ENCODE measurements at places on chromosomes 5 and 9.

- no peak for DNase-seq
Observed at GRCh38 chr5:115584501-115584900, 17.8 kb downstream of the TICAM2 start.

DNA sequence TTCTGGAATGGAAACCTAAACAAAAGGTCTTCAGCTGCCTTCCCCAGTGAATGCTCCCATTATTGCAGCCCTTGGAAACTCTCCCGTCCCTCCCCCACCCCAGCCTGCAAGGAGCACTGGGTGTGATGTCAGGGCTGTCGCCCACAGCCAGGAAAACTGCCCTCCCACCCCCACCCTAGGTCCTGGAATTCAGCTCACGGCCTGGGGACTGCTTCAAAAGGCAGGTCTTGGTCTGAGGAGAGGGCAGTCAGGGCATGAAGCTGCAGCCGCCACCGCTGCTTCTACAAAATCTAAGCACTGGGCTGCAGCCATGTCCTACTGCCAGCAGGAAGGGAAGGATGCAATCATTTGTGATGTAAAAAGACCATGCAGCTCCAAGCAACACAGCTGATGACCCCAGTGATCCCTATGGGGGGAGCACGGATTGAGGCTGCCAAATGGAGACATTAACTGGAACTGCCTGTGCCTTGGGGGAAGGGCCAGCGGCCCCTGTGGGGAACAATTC lies 11.4 kb downstream of the GRHPR start:
- no peak for DNase-seq

DNA sequence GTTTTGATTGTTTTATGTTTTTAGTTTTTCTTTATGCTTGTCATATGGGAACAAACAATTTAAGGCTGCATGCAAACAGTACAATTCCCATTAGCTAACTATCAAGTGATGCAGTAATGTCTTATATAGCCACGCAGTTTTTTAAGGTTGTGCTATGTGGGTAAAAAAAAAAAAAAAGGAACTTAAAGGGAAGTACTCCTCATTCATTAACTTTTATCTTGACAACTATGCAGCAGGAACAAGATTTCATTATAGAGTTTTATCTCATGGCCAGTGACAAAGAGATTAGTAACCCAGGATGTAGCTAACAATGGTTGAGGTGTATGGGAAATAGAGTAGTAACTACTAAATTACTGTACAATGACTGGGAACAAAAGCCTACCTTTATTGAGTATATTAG lies 1008.2 kb upstream of the CDH9 start:
- no peak for DNase-seq

DNA sequence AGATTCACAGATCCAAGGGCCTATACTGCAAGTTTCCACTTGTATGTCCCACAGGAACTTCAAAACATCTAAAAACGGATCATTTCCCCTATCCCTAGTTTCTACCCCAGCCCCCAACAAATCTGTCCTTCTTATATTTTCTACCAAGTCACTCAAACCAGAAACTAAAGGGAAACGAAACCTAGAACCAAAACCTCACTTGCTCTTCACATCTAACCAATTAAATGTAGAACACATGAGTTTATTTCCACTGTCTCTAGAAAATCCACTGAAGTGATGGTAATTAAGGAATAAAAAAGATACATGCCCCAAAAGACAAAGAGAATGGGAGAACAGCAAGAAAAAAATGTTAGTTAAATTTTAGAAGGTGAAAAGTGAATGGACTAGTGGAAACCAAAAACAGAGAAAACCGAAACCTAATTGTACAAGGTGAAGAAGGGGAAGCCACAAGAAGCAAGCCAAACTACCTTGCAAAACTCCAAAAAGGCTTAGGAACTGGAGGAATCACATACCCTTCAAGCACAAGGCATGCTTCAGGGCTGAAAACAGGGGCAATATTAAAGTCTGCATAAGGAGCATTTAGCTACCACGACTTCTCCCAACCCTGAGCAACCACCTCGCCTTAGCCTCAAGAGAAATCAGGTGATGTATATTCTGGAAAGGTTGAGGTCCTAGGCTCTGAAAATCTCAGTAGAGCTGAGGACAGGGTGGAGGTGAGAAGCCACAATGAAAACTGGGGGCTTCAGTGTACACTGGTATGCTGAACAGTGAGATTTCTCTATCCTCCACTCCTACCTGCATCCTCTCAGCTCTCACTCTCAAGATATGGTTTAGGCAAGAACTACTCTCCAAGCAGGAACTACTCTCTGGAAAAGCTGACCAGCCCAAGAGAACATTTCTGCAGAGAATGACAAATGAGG lies 11.1 kb downstream of the SMU1 start:
- no peak for DNase-seq

GRCh38 chr9:19138084-19138483 lies 10.8 kb upstream of the PLIN2 start:
- no peak for DNase-seq

DNA sequence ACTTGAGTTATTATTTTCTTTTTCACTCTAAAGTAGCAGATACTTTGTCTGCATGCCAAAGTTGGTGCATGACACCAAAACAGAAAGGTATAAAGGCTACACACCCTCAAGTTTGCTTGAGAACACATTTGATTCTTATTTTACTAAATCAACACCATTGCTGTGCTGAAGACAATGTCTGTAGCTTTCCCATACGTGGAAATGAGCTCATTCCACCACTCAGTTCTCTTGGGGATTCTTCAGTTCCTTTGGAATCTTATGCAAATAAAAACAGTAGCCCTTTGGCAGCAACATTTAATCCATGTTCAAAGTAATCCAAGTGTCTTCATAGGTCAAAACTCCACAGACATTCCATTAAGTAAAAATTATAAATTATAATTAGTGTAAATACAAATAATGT lies 264.9 kb downstream of the TLE1 start:
- DNase-seq: no peak

- DNase-seq: no peak
Observed at GRCh38 chr9:81080900-81081299, 608.4 kb downstream of the TLE1 start.

DNA sequence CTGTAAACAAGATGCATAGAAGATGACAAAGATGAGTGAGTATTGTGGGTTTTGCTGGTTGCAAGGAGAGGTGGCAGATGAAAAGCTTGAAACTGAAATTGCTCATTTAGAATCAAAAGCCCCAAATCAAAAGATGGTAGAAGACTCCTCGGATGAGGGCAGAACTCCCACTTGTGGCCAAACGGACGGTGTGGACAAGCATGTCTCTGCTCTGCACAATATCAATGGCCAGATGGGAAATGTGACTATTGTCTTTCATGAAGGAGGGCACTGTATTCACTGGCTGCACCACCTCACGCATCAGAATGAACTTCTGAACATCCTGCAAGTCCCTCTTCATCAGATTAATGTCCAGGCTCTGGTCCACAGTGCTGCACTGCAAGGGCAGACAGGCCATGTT lies 541.7 kb downstream of the MTRR start:
- no peak for DNase-seq

DNA sequence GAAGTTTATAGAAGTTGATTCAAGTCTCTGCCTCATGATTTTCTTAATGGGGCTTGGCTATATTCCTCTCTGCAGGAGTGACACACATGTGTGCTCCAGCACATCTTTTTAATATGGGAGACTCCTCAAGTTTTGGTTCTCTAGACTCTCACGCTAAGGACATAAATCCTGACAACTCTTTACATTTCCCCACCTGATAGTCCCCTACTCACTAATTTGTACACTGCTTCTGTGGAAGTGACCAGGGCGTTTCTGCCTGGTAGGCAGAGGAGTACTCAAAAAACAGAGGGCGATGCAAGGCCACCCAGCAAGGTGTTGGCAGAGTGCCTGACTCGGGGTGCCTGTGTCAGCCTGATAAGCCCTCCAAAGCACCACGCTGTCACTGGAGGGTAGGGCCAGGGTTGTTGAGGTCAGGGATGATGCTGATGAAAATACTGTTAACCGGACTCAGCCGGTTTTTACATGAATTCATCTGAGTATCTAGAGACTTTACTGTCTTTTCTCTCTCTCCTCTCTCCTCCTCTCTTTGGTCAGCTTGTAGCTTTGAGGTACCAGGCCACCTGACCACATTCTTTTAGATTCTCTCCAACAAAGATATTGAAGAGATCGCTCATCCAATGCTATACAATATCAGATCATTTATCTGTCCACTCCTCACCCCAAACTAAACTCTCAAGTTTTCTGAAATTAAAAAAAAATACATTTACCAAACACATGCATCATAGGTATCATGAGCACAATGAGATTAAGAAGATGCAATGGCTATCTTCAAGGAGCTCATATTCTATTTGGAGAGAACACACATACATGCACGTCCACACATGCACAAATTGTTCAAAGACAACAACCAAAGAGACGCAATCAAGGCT lies 205.2 kb downstream of the PIK3R1 start:
- no peak for DNase-seq

- no peak for DNase-seq
Observed at GRCh38 chr9:105886136-105886535, 191.8 kb downstream of the TMEM38B start.

DNA sequence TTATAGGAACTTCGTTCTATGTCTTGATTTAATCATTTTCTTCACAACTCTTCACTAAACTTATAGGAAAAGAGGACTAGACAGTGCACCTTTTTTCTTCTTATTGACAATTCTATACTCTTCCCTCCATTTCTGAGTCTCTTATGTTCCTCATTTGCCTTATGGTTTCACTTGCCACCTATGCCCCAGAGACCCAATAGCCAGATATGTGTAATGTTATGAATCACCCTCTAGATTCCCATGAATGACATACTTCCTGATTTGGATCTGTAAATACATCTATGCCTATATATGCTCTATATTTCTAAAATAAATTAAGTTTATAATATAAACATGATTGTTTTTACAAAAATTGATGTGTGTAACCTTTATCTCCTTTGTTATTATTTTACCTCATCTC lies 514.1 kb upstream of the MEF2C start:
- no peak for DNase-seq

- DNase-seq: no peak
Observed at GRCh38 chr9:109889456-109889855, 109.5 kb downstream of the PALM2AKAP2 start.

- no peak for DNase-seq
Observed at GRCh38 chr9:130043654-130044623, 950 bp upstream of the FNBP1 start.

DNA sequence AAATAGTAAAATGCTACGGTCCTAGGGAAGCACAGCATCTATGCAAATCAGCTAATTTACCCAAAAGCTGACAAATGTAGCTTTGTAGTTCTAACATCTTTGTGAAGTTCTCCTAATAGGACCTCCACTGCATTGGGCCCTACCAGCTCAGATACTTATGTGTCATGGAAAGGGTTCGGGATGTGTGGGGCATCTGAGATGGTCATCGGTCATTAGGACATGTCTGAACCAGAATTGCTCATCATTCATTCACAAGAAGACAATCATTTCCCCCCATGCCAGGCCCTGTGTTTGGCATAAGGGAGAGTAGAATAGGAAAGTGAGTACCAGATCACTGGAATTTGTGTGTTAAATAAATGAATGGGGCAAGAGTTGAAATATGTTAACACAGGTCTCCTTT lies 35.7 kb downstream of the PWWP2A start:
- no peak for DNase-seq

- no peak for DNase-seq
Observed at GRCh38 chr5:81371354-81371876, 22.5 kb downstream of the ACOT12 start.

DNA sequence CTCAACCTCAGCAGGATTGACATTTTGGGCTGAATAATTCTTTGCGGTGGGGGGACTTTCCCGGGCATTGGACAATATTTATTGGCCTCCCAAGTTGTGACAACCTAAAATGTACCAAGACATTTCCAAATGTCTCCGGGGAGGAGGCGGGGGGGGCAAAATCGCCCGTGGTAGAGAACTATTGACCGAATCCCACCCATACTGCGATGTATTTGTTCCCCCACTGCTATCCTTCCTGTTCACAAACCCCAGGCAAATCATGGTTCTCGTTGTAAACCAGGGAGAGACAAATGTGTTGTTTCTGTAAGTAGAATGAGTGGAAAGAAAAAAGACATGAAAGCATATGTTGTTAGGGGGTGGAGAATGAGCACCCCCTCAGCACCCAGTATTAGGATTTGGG lies 141.9 kb downstream of the PSAT1 start:
- no peak for DNase-seq

- peak; percentile 73 for DNase-seq
Observed at GRCh38 chr5:78927657-78928282, 57.3 kb downstream of the ARSB start.

- DNase-seq: no peak
Observed at GRCh38 chr9:129998491-129999140, 44.4 kb downstream of the FNBP1 start.

- no peak for DNase-seq
Observed at GRCh38 chr5:126732716-126733115, 44.2 kb upstream of the LMNB1 start.

GRCh38 chr9:136947955-136948510 lies 3.0 kb downstream of the C8G start:
- DNase-seq: no peak

GRCh38 chr9:26043431-26043830 lies 365.2 kb upstream of the TUSC1 start:
- DNase-seq: no peak

DNA sequence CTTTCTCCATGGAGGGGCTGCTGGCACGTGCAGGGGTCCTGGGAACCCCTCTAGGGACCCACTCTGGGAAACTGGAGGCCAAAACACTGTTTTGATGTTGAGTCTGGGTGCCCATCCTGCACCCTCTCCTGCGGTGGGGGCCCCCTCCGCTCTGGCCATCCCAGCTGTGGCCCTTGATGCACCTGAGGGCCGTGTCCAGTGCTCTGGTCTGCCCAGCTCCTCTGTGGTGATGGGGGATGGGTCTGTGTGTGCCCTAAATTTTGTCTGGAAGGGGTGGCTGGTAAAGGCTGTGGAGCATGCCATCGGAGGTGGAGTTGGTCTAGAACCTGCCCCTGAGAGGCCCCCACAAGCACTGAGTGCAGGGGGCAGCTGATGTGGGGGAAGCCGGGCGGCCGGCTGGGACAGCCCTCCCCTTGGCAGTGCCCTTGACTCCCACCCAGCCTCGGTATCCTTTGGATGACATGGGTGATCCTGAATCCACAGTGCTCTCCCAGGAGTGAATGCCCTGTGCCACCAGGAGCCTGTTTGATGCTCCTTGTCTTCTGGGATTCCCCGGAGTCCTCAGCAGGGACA lies 26.3 kb downstream of the AHRR start:
- DNase-seq: no peak

DNA sequence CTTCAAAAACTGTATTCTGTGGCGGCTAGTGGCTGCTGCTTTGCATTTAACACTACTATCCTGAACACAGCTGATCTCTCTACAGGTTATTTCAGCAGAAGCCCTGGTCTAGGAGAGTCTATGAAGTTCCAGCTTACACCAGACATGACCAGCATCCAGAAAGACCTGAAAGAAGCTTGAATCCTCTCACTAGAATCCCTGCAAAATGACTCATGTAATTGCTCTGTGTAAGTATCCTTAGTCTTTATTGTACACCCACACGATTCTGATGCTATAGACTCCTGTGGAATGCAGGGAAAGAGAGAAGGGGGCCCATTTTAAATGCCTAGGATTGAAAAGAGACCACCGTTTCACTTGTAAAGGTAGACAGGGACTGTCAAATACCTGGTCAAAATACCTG lies 859 bp upstream of the GRIA1 start:
- DNase-seq: peak; percentile 19

GRCh38 chr5:146745931-146746577 lies 132.5 kb downstream of the PPP2R2B start:
- DNase-seq: no peak
